Activated T-helper 2 cell treated with anti-CD3 and anti-CD28 coated beads, Interferon-gamma antibody, Interleukin-2, Interleukin-4, amounts not matched to agents 10 μg/mL and 5 μg/mL and 100 μg/mL, durations not matched to agents 14 hours and 24 hours and 36 hours (primary cell): ENCODE measurements at places on chromosomes 3 and 15. TPM values are rescaled to one million over a fixed set of nuclear protein-coding genes. Genes with fewer than 3 reads are reported as not detected.

DNAJA4 gene
- 57.4 and 60.0 TPM in 2 replicates for total RNA-seq

NKIRAS1 gene
- 2.3 TPM in 2 replicates for total RNA-seq

RTP4 gene
- total RNA-seq: 3.4 and 3.9 TPM in 2 replicates

SYNPR gene
- total RNA-seq: not detected in 2 replicates

BSN gene
- 0.09 and 0.11 TPM in 2 replicates for total RNA-seq

SCN5A gene
- total RNA-seq: not detected in 2 replicates
